MG63 (cell line): ENCODE measurements at places on chromosomes 1 and 21. TPM values are rescaled to one million over a fixed set of nuclear protein-coding genes. Genes with fewer than 3 reads are reported as not detected.

MEX3A gene
- 2.3 and 2.7 TPM in 2 replicates for total RNA-seq

UBL4B gene
- not detected in 2 replicates for total RNA-seq

HMGCL gene
- 27.6 and 41.0 TPM in 2 replicates for total RNA-seq

KIAA0040 gene
- total RNA-seq: 0.66 and 1.2 TPM in 2 replicates

CAMK1G gene
- total RNA-seq: not detected in 2 replicates

PLXNA2 gene
- total RNA-seq: 0.17 and 0.56 TPM in 2 replicates

FCRLA gene
- total RNA-seq: 2.2 TPM in 1 of 2 replicates, not detected in the other

CELSR2 gene
- total RNA-seq: 0.76 and 1.2 TPM in 2 replicates

LRRC8B gene
- 1.1 and 10.3 TPM in 2 replicates for total RNA-seq

COL24A1 gene
- not detected in 2 replicates for total RNA-seq

MIS18A gene
- 14.9 and 20.6 TPM in 2 replicates for total RNA-seq

TFF2 gene
- not detected in 2 replicates for total RNA-seq

ZBTB8B gene
- total RNA-seq: not detected in 2 replicates

S100A6 gene
- total RNA-seq: 474 and 904 TPM in 2 replicates

CALML6 gene
- 0.20 TPM in 1 of 2 replicates, not detected in the other for total RNA-seq

ABCA4 gene
- 1.7 and 4.8 TPM in 2 replicates for total RNA-seq
